ENCODE measurements at places on chromosomes 16 and 17.

GRCh38 chr17:45228763-45229539, 7.3 kb downstream of the FMNL1 start:
- DNase-seq: peak; percentile 59

DNA sequence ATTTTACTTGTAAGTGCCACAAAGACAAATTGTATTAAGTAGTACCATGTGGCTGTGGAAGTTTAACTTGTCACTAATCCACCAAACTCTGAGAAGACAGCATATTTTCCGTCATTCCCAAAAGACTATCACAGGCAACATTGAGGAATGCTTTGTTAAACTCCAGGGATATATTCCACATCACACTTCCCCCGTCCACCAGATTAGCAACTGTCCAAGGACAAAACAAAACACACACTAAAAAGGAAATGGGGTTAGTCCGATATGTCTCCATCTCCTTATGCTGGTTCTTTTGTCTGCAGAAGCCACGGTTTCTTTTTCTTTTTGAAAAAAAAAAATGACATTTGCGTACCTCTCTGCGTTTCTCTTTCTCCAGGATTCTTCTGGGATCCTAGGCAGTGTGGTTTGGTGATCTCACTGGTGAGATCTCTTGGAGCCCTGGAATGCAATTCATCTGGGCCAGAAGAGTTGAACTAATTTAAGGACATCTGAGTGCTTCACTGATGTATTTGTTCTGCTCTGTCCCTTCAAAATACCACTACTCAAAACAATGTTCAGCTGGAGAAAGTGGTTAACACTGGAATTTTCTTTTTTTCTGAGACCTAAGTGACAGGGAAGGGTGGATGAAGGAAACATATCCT, 40.6 kb downstream of the PRKCB start:
- no peak for DNase-seq

DNA sequence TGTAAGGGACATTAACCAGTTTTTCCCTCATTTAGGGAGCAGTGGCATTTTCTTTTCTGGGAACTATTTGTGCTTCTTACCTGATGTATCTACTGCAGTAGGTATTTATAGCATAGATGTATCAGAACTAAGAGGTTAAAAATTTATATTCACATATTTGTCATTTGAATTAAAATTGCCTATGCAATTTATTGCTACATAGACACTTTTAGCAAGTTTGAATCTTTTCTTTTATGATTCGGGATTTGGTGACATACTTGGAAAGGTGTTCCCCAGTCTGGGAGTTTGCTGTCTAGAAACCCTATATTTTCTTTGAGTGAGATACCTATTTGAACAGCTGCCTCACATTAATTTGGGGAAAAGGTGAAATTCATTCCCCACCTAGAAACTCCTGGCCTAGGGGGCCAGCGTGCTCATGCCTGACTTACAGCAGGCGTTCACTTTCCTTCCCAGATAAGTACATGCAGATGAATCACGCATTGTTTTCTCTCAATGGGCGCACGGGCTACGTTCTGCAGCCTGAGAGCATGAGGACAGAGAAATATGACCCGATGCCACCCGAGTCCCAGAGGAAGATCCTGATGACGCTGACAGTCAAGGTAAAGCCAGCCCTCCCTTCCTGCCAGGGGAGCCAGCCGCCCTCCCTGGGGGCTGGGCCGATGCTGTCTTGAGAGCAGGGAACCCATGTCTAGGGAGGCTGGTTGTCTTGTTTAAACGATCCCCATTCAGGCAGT, 73.8 kb downstream of the SDR42E1 start:
- DNase-seq: no peak

GRCh38 chr16:30053376-30054015, 12.1 kb upstream of the ALDOA start:
- no peak for DNase-seq

DNA sequence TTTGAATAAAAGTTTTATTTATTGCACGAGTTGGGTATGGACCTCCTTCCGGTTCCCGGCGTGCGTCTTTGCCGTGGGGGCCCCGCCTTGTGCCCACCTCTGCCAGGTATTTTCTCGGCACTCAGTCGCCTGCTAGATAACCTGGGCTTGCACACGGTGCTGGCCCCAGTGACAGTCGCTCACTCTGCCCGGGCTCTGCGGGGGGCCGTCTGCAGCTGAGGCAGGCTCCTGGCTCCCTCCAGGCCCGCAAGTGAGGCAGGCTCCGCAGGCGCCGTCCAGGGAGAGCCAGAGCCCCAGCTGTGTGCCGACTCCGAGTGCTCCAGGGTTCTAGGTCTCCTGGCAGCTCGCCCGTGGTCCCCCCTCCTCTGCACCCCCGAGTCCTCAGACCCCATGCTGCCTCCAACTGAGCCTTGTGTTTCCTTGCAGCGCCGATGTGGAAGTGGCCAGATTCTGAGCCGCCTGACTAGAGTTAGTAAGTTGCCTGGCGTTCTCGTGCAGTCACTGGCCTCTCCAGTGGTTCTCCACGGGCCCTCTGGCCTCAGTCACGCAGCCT, 54.7 kb upstream of the PVALEF start:
- DNase-seq: no peak
